ENCODE measurements at places on chromosomes 12 and 14. TPM values are rescaled to one million over a fixed set of nuclear protein-coding genes. Genes with fewer than 3 reads are reported as not detected.

GRCh38 chr12:110217996-110218674 lies 62.9 kb upstream of the ATP2A2 start:
- no peak for DNase-seq

GRCh38 chr12:15846887-15847286 lies 35.3 kb upstream of the STRAP start:
- DNase-seq: no peak

DNA sequence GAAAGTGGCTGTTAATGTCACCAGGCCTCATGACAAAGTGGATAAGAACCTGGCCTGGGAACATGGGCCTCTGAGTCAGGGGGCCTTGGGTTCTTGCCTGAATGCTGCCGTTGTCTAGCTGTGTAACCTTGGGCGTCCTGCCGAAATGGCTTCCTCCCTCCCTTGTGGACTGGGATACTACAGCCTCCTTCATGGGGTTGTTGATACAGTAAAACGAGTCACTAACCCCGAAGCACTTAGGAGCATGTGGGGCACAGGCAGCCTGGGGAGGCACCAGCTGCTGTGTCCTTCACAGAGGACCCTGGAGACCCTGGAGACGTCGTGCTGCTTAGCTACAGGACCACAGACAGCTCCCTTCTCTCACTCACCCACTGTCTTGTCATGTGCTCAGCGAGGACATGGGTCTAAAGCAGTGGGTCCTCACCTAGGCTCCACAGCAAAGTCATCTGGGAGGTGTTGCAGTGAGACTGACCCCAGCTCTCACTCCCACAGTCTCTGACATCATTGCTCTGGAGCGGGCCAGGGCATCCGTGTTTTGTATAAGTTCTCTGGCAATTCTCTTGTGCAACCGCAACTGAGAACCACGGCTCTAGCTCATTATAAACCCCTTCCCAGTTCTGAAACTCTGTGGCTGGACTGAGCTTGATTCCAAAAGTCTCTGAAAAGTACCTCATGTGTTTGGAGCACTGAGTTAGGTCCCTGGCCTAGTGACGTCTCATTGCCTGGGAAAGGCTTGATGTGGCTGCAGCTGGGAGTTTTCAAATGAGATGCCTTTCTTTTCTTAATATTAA lies 42.1 kb downstream of the SERPINA3 start:
- DNase-seq: peak; percentile 48

DNA sequence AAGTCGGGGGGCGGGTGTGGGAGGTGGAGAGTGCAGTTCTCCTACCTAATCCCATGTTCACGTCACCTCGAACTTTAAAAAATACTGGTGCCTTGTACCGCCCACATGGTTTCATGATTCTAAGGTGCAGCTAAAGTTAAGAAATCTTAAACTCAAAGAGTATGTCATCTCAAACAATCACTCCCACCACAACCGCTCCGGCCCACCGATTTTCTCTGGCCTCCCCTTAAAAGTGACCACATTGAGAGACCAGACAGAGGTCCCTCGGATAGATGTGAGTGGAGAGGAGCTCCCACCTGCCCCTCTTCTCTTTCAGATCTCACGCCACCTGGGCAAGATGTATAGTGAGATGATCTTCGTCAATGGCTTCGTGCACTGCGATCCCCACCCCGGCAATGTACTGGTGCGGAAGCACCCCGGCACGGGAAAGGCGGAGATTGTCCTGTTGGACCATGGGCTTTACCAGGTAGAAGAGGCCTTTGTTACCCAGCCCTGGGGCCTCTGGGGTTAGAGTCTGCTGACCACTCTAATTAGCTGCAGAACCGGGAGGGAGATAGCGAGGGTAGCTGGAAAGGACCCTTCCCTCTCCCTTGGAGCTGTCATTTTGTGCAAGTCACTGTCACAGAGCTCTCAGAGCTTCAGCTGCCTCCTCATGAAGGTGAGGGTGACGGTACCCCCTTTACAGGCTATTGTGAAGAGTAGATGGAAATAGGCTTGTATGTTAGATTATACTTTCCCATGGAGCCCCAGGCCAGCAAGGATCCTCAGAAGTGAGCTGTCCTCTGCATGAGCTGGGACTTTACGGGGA lies 124.4 kb downstream of the ADCK1 start:
- no peak for DNase-seq

DNA sequence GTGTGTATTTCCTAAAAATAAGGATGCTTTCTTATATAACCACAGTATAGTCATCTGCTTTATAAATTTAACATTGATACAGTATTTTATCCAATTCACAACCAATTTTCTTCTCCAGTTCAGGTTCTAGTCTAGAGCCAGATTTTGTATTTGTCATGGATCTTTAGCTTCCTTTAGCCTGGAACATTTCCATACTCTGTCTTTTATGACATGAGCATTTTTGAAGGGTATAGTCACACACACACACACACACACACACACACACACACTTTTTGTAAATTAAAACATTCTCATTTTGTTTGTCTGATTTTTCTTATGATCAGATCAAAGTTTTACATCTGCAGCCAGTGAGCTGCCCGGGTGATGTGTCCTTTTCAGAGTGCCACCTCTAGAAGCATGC lies 25.4 kb downstream of the CGRRF1 start:
- peak; percentile 16 for DNase-seq

Gene KRT83
- not detected for total RNA-seq

Gene AMIGO2
- 1.1 TPM for total RNA-seq

Gene KRT77
- total RNA-seq: not detected

Gene RNFT2
- 17.5 TPM for total RNA-seq

Gene KRT81
- not detected for total RNA-seq
